Hippocampal formation (tissue), 2 donors: ENCODE measurements at places on chromosomes 3 and 15.

GRCh38 chr15:52422001-52422400 is 106.7 kb downstream of the MYO5A start:
- DNase-seq, result no peak

DNA sequence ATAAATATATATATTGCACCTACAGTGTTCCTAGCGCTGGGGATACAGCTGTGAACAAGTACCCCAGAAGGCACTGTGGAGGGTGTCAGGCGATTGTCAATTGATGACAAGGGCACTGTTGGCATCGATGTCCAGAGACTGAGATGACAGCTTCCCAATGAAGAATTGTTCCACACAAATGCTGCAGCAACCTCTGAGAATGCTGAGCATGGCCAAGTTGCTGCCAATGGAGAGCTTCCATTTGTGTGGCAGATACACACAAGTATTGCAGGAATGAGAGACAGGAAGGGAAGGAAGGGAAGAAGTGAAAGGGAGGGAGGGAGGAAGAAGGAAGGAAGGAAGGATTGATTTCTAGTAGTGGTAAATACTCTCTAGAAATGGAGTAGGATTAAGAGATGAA is 21.9 kb downstream of the LRTM1 start:
- DNase-seq, result no peak

- DNase-seq, result no peak
Observed at GRCh38 chr15:28985691-28986090, 99.9 kb downstream of the APBA2 start.

DNA sequence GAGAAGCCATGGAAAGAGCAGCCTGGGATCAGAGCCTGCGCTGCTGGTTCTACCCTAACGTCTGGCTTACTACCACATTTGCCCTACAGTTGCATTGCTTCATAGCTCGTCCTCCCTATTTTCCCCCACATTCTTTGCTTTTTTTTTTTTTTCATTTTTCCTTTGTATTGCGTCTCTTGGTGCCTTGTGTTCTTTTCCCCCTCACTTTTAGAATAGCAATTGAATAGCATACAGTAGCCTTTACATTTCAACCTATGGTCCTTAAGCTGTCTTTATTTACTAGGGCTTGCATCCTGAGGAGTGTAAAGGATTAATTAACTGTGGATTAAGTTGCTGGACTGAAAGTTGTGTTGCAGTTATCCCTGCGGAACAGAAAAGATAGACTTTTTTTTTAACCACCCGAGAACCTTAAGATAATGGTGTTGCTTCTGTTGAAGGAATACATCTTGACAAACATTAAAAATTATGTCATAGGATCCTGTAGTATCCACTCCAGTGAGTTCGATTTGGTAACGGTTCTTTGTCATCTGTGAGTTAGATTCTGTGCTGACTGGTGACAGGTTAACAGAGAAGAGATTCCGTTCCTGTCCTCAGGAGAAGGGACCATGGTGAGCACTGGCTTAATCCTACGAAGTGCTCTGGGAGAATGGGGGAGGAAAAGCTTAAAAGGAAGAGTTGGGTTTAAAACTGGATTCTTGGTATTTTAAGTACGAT is 417.4 kb upstream of the NAALADL2 start:
- DNase-seq, result no peak

GRCh38 chr15:100981086-100981485 is 61.9 kb downstream of the LRRK1 start:
- DNase-seq, result no peak

DNA sequence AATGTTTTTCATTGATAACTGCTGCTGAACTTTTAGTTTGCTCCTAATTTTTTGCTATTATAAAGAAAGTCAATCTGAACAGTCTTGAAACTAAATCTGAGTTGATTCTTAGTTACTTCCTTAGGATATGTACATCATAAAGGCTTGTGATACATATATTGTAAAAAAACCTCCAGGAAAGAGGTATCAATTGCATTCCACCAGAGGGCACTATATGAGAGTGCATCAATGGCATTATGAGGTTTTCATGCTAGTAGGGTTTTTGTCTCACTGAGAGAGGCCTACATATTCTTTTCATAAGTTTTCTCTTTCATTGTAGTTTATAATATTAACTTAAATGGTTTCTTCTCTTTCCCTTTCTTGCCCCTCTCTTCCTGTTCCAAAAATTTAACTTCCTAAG is 46.9 kb downstream of the PIK3R4 start:
- DNase-seq, result no peak

GRCh38 chr15:43104426-43104825 is 1.4 kb downstream of the UBR1 start:
- no peak for DNase-seq

DNA sequence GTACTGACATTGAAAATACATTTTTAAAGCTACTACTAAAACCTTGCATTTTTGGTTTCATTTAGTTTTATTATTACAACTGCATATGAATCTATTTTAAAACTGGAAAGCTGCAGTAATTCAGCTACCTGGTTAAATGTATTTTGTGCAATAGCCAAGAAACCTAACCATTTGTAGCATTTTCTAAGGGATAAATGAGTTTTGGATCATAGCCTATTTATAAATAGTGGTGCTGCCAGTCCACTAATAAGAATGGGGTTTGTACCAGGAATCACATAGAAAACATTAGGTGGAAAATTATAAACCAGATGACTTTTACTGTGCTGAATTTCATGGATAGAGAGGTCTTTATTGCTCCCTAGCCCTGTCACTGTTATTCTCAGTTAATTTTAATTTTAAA is 454.7 kb downstream of the DIPK2A start:
- no peak for DNase-seq

DNA sequence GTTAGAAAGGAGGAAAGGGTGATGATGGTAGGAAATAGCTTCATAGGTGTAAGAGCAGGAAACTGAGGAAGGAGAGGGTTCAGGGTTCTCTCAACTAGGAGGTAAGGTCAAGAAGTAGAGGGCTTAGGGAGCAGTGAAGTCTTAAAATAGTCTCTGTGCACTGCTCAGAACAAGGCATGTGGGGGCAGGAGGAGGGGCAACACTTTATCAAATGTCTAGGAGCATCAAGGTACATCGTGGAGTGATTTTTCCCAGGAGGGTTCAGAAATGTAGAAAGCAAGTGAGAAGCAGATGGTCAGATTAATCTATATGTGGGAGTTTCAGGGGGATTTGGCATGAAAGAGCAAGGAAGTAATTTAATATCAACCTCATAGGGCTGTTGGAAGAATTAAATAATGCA is 58.8 kb downstream of the TNIK start:
- no peak for DNase-seq

DNA sequence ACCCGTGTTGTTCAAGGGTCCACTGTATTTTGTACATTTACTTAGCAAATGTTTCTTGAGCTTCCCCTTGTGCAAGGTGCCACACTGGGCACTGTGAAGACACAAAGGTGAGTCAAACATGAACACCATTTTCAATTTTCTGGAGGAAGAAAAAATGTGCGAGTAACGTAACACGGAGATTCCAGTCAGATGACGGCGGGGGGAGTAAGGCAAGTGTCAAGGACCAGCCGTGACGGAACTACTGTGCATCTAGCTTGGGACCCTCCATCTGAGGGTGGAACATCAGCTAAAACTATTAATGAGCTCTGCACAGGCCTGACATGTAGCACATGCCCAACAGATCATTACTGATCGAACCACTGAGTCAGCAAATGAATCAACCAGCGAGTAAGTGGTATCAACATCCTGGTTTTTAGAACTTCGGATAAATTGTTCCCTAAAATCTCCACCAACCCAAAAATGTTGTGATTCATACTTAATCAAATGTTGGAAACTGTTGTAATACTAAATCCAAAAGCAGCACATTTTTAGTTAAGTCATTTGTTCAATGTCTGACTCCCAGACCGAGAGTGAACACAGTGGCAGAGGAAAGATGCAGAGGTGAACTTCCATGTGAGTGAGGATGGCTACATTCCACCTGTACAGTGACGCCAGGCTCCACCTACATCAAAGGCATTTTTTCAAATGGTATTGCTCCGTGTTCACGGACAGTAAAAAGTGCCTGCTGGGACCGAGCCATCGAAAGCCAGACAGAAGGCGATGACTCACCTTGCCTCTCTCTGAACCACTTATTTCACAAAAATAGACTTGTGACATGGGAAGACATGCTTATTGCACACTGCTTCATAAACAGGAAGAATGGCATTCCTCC is 172.2 kb downstream of the ATP10A start:
- no peak for DNase-seq

DNA sequence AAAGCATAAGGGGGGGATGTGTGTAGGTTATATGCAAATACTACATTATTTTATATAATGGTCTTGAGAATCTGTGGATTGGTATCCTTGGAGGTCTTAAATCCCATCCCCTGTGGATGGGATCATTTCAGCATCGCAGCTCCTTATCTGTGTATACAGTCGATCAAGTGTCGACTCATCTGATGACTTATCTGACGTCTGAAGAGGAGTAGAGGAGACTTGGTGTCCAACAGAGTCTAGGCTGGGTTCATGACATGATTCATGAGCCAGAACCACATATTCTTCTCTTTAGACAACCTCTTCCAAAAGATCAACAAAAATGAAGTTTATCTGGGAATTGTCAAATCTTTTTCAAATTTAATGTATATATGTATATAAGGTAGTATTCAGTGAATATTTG is 220.7 kb downstream of the NR2F2 start:
- DNase-seq, result no peak

DNA sequence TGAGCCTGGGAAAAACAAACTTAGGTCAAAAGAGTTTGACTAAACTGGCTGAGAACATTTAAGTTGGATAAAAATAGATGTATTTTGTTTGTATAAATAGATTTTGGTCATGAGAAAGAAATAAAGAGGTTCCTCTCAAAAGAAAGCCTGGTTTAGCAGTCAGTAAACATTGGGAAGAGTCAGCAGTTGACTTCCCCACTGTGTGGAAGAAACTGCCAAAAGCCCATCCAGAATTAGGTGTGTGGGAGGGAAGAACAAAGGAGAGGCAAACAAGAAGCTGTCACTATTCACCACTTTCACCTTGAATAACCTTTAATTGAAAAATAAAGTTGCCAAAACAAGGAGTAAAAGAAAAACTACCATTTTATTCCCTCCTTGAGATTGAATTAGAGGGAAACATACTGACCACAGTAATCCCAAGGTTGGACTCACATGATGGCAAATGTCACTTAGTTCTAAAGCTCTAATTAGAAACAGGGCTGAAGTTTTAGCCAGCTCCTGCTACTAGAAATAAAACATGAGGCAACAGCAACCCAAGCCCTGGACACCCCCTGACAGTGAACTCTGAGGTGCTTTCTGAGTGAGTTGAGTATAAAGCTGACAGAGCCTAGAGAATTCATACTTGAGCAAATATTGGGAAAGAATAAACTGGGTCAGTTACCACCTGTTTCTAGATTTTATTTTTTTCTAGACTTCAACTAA is 139.3 kb downstream of the SERPINI1 start:
- no peak for DNase-seq

GRCh38 chr15:60004846-60005351 is 788 bp downstream of the FOXB1 start:
- DNase-seq, result no peak

DNA sequence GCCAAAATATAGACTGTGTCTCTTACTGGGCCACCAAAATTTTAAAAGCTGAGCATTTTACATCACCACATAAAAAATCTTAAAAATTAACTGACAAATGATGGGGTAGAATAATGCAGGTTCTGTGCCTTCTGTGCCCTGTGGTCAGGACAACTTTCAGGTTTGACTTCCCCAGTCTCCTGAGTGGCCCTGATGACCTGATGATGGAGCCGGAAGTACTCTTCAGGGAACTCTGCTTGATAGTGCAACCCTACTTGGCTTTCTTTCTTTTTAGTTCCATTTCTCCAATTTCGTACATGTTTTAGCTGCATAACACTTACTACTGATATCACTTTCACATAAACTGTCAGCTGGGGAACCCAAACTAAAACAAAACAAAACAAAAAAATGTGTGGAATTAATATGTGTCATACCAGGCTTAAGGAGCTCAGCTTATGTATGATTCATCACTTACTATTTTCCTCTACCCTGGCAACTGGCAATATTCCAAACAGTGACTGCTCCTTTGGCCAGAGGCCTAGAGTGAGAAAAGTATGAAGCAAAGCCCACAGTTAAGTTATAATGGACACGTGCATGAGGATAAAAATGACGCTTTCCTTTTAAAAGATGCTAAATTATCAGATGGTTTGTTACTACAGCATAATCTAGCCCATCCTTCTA is 194.3 kb downstream of the BCHE start:
- no peak for DNase-seq

- no peak for DNase-seq
Observed at GRCh38 chr3:10193692-10194327, 29.1 kb downstream of the IRAK2 start.

GRCh38 chr3:61632568-61633175 is 71.3 kb downstream of the PTPRG start:
- no peak for DNase-seq

GRCh38 chr3:12963231-12963896 is 109.9 kb downstream of the IQSEC1 start:
- no peak for DNase-seq

DNA sequence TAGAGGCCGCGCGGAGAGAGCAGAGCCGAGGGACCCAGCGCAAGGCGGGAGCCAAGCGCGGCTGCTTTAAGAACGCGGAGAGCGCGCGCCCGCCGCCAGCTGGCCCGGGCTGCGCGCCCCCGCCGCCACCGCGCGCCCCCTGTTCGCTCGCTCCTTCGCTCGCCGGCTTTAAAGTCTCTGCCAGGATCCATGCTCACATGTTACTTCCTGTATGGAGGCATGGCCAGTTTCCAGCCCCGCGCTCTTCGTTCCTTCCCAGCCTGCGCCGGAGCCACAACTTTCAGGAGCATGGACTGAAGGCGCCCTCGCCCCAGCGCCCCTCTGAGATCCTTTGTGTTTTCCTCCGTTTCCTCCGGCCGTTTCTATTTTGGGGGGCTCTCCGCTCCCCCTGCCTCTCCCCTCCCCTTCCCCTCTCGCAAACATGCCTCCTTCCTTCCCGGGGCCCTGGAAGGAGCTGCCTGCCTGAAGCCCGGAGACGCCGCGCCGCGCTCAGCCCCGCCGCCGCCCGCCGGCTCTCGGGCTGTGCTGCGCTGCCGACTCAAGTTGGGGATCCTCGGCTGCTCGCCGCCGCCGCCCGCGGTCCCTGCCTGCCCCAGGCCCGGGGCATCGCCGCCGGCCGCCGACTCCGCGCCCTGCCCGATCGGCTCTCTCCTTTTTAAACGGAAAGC is at the start of gene PTPRG:
Gene PTPRG (plus strand): TSS at position 198 of the 668 bp plus-strand sequence. CDS start 717 bp downstream, outside the sequence.
- DNase-seq, result peak; percentile 63

- DNase-seq, result no peak
Observed at GRCh38 chr3:5580826-5581225, 393.3 kb downstream of the EDEM1 start.

DNA sequence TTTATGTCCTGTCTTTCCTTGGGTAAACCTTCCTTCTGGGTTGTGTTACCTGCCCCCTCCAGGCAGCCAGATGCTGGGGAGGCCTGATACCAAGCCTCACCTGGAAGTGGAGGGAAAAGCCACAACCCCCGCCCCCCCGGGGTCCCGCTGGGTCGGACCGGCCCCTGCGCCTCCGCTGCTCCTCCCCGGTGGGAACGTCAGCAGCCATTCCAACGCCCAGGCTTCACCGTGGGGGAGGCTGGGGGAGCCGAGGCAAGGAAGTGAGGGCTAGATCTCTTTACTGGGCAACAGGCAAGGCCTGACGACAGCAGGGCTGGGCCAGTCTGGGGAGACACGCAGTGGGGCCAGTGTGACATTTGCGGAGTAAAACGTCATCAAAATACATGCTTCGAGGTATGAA is 53.0 kb upstream of the SNRPA1 start:
- DNase-seq, result no peak
